Vagina (tissue), 2 donors: ENCODE measurements at places on chromosomes 7 and 10. TPM values are rescaled to one million over a fixed set of nuclear protein-coding genes. Genes with fewer than 3 reads are reported as not detected.

DNA sequence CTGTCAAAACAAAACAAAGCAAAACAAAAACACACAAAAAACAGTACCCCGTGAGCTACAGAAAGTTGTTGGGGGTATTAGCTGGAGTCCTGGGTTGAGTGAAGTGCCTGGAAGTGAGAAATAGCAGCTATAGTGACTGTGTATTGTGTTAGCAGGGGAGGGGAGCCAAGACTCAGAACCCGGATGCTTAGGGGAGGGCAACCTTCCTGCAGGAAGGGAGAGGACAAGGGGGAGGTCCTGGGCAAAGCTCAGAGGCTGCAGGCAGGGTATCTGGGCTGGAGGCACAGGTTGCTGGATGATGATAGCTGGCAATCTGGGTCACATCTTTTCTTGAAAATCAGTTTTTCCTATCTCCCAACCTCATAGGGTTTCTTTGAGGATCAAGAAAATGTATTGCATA is 75.8 kb upstream of the PARD3 start:
- no peaks in the 10 kb centered on the region for H3K36me3 ChIP-seq
- DNase-seq = no peak
- H3K27me3 ChIP-seq = no peaks in the 10 kb centered on the region

- no peak overlapping the region for H3K27ac ChIP-seq
- no peaks in the 10 kb centered on the region for H3K36me3 ChIP-seq
- no peaks in the 10 kb centered on the region for H3K27me3 ChIP-seq
- H3K4me1 ChIP-seq = no peaks in the 10 kb centered on the region
Observed at GRCh38 chr10:123944661-123945060, 53.1 kb upstream of the CPXM2 start.

DNA sequence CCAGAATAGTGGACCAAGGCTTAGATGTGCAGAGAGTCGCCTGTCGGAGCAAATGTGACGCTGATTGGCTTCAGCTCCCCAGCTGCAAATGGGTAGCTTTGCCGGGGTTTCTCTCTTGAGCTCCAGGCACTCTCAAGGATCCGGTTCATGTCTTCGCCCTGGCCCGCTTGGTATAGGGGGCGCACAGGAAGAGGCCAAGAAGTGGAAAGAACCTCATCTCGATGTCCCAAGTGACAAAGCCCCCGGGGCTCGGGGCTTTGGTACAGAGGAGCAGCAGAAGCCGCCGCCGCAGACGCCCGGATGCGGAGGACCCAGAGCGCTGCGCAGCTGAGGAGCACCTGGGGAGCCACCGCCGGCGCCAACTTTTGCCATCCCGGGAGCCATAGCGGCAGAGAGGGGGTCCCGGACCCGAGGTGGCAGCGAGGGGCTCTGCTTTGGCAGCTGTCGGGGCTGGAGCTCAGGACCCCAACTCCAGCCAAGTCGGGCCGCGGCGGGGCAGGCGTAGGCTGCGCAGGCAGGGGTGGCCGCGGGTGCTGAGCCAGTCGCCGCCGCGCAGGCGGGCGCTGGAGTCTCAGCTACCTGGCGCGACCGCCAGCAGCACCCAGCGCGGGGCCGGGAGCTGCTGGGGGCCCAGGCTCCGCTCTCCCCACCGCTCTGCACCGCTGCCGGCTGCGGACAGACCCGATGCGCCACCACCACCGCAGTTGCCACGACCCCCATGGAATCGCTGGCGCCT is 466.6 kb downstream of the XPNPEP1 start:
- H3K4me3 ChIP-seq = no peak overlapping the region
- no peak for DNase-seq
- H3K27ac ChIP-seq = no peak overlapping the region

DNA sequence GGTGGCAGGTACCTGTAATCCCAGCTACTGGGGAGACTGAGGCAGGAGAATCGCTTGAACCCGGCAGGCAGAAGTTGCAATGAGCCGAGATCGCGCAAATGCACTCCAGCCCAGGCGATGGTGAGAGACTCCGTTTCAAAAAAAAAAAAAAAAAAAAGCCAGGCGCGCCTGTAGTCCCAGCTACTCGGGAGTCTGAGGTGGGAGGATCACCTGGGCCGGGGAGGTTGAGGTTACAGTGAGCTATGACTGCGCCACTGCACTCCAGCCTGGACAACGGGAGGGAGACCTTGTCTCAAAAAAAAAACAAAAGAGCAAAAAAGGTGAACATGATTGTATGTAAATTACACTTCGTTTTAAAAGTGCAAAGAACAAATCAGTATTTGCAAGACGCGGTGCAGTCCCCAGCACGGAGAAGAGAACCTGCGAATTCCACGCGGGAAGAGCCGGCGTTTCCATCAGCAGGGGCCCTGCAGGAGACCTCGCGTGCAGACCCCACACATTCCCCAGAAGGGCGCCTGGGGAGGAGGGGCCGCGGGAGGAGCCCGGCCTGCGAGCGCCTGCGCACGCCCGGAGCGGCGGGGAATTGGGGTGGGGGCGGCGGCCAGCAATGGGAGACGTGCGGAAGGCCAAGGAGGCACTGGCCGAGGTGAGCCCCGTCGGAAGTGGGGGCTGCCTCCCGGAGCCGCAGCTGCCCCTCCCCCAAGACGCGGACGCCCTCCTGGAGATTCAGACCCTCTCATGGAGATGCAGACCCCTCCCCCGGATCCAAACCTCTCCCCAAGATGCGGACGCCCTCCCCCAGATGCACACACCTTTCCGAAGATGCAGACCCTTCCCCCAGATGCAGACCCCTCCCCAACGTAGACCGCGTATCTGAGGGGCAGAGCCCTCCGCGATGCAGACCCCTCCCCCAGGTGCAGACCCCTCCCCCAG is 16.7 kb upstream of the SUN1 start:
- no peaks in the 10 kb centered on the region for H3K27me3 ChIP-seq
- peak overlapping the region; percentile 99 for H3K27ac ChIP-seq
- peaks cover 67% of the 10 kb centered on the region for H3K4me1 ChIP-seq
- H3K4me3 ChIP-seq = peak overlapping the region; percentile 51
- H3K36me3 ChIP-seq = no peaks in the 10 kb centered on the region

GRCh38 chr10:6755781-6756460 is 175.8 kb upstream of the PRKCQ start:
- no peak for DNase-seq
- H3K27ac ChIP-seq = peak overlapping the region; percentile 63
- H3K36me3 ChIP-seq = no peaks in the 10 kb centered on the region
- no peaks in the 10 kb centered on the region for H3K27me3 ChIP-seq
- no peak overlapping the region for H3K4me3 ChIP-seq

DNA sequence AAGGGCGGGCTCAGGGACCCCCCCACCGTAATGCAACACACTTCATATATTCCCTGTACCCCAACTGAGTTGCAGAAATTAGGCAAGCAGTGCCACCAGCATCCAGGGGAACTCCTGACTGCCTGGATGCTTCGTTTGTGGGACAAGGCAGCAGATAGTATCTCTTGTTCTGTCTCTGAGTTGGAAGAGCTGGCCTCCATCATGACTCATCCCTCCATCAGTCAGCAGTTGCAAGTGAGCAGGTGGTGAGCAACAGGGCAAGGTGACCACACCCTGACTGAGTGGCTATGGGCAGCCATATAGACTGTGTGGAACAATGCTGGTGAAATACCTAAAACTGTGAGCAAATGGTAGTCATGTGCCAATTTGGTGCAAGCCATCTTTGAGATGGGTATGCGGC is 22.8 kb upstream of the ADAMTS14 start:
- H3K36me3 ChIP-seq = no peaks in the 10 kb centered on the region
- no peak overlapping the region for H3K4me3 ChIP-seq
- H3K27me3 ChIP-seq = no peaks in the 10 kb centered on the region
- peaks cover 7% of the 10 kb centered on the region for H3K4me1 ChIP-seq
- no peak overlapping the region for H3K27ac ChIP-seq

DNA sequence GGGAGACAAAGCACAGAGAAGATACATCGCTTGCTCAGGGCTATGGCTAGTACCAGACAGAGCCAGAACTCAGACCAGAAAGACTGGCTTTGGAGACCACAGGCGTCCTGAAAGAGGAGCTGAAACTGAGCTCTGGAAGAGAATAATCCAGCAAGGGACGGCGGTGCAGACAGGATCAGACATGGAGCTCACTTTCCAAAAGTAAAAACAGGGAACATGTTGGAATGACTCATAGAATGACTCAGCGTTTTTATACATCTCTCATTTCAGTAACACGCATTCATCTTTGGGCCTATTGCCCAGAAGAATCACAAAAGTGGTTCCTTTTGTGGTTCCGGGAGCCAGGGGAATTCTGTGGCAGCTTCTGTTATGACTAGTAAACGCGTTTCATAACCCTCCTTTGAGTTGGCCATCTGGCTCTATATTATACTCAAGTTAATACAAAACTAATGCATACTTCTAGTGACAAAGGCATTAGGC is 37.2 kb downstream of the PLEKHS1 start:
- no peaks in the 10 kb centered on the region for H3K36me3 ChIP-seq
- H3K27ac ChIP-seq = peak overlapping the region; percentile 28
- no peaks in the 10 kb centered on the region for H3K27me3 ChIP-seq
- no peak for DNase-seq
- H3K4me1 ChIP-seq = no peaks in the 10 kb centered on the region

DNA sequence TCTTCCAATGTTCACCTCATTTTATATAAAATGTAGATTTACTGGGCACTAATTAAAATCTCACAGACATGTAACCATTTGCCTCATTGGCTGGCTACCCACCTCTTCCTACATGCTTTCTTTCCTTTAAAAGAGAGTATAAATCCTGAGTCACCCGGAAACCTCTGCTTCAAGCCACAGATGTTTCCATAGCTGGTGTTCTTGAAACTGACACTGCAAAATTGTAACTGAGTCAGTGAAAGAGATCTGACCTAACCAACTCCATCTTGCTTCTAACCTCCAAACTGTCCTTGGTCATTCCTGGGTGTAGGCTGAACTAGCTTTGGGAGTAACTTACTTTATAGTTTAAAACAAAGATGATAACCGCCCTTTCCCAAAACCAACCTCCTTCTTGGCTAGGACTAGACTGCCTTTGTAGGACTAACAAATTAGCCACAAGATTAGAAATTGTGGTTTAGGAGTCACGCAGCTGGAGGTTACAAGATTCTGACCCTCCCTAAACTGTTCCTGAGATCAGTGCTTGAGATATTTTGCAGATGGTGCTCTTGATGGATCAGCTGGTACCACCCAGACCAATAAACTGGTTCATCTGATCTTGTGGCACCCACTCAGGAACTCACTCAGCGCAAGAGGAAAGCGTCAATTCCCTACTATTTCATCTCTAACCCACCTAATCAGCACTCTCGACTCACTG is 33.5 kb downstream of the SVOPL start:
- H3K27ac ChIP-seq = no peak overlapping the region
- no peak overlapping the region for H3K4me3 ChIP-seq
- peaks cover 10% of the 10 kb centered on the region for H3K4me1 ChIP-seq
- no peaks in the 10 kb centered on the region for H3K36me3 ChIP-seq

GRCh38 chr10:43775384-43775783 is 126.7 kb upstream of the ZNF32 start:
- H3K27ac ChIP-seq = no peak overlapping the region
- no peaks in the 10 kb centered on the region for H3K27me3 ChIP-seq
- DNase-seq = no peak
- H3K36me3 ChIP-seq = no peaks in the 10 kb centered on the region

Gene C10orf62
- total RNA-seq = not detected

Gene OR2A5
- total RNA-seq = not detected

Gene TAC1
- total RNA-seq = 7.1 TPM

Gene CCDC172
- not detected for total RNA-seq

Gene C7orf33
- not detected for total RNA-seq

Gene TAS2R41
- not detected for total RNA-seq

Gene GATAD1
- 30.4 TPM for total RNA-seq

Gene STEAP1
- total RNA-seq = 24.3 TPM

Gene DPYSL4
- 0.49 TPM for total RNA-seq

Gene ZNF212
- total RNA-seq = 8.8 TPM

Gene ZNF518A
- 12.5 TPM for total RNA-seq

Gene ANXA8L1
- 179 TPM for total RNA-seq

Gene NPFFR1
- not detected for total RNA-seq
